ENCODE measurements at places on chromosomes 4 and X. TPM values are rescaled to one million over a fixed set of nuclear protein-coding genes. Genes with fewer than 3 reads are reported as not detected.

Gene EDA
- 1.7 TPM for polyA plus RNA-seq

Gene PRRG3
- polyA plus RNA-seq = not detected

Gene IL3RA
- not detected for polyA plus RNA-seq

- no peaks in the 10 kb centered on the region for H3K27me3 ChIP-seq
- no peak for DNase-seq
- peak overlapping the region; percentile 37 for H3K27ac ChIP-seq
- no peaks in the 10 kb centered on the region for H3K36me3 ChIP-seq
- H3K4me3 ChIP-seq = no peak overlapping the region
Observed at GRCh38 chr4:39442998-39443397, 15.7 kb downstream of the RPL9 start.

DNA sequence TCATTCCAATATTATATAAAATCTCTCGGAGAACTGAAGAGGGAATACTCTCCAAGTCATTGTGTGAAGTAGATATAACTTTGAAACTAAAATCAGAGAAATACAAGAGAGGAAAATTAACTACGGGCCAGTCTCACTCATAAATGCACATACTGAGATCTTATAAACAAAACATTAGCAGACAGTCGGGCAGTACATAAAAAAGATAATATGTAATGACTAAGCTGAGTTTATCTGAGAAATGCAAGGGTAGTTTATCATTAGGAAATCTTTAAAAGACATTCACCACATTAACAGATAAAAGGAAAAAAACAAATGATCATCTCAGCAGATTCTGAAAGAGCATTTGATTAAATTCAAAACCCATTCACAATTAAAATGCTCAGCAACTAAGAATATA, 116.7 kb downstream of the NYX start:
- no peaks in the 10 kb centered on the region for H3K36me3 ChIP-seq
- no peak overlapping the region for H3K27ac ChIP-seq
- no peak overlapping the region for H3K4me3 ChIP-seq
- DNase-seq = no peak
- H3K27me3 ChIP-seq = no peaks in the 10 kb centered on the region
- H3K4me1 ChIP-seq = peaks cover 13% of the 10 kb centered on the region

GRCh38 chrX:106619797-106620196, 8.0 kb downstream of the RADX start:
- no peak overlapping the region for H3K27ac ChIP-seq
- H3K27me3 ChIP-seq = no peaks in the 10 kb centered on the region
- no peak for DNase-seq
- no peak overlapping the region for H3K4me3 ChIP-seq
- H3K36me3 ChIP-seq = no peaks in the 10 kb centered on the region

DNA sequence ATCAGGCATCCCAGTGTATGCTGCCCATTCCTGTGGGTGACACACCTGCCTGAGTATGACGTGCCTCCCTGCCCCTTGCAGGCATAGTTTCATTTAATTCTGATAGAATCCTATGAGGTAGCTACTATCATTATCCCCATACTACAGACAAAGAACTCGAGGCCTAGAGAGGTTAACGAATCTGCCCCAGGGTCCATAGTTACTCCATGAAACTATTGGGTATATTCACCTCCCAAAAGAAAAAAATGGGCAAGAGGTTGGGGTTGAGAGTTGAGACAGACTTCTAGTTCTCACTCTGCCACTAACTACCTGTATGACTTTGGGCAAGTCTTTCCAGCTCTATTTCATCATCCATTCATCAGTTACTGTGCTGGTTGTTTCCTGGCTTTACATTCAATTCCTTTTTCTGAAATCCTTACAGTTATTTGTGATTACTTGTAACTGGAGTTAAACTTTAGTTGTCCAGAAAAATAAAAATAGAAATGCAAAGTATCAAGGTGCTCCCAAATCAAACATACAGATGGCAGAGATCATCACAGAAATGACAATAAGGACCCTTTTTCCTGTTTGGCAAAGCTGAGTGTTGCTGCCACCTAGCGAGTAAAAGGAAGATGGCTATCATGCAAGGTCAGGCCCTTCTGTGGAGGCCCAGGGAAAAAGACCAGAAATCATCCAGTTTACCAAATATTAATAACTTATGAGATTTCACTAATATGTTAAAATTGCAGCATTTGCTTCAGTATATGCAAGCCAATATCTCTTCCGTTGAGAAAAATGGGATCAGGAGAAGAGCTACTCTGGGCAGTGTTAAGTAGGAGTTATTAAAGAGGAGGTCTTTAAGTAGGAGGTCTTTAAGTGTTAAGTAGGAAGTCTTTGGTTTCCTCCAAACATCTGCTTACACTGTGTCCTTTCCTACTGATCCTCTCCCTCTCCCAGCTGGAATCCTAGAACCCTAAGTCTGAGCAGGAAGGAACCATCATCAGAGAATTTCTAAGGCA, 17.1 kb upstream of the MAP7D3 start:
- no peaks in the 10 kb centered on the region for H3K27me3 ChIP-seq
- no peak overlapping the region for H3K27ac ChIP-seq
- no peaks in the 10 kb centered on the region for H3K4me1 ChIP-seq
- H3K4me3 ChIP-seq = no peak overlapping the region

GRCh38 chr4:164847967-164848649, 28.9 kb upstream of the APELA start:
- DNase-seq = no peak
- no peak overlapping the region for H3K27ac ChIP-seq
- H3K4me3 ChIP-seq = no peak overlapping the region
- peaks cover 3% of the 10 kb centered on the region for H3K27me3 ChIP-seq
- H3K36me3 ChIP-seq = no peaks in the 10 kb centered on the region

GRCh38 chr4:3498901-3499510, 33.2 kb downstream of the LRPAP1 start:
- peaks cover 8% of the 10 kb centered on the region for H3K4me1 ChIP-seq
- no peak for DNase-seq
- peaks cover 1% of the 10 kb centered on the region for H3K27me3 ChIP-seq
- H3K27ac ChIP-seq = no peak overlapping the region
- H3K4me3 ChIP-seq = no peak overlapping the region

GRCh38 chrX:7120878-7121219, 26.7 kb upstream of the STS start:
- H3K36me3 ChIP-seq = peaks cover 19% of the 10 kb centered on the region
- no peak overlapping the region for H3K27ac ChIP-seq

Measured in naive thymus-derived CD8-positive, alpha-beta T cell (primary cell).